ENCODE measurements at places on chromosomes 12 and 14. TPM values are rescaled to one million over a fixed set of nuclear protein-coding genes. Genes with fewer than 3 reads are reported as not detected.

- no peaks in the 10 kb centered on the region for H3K36me3 ChIP-seq
- no peak overlapping the region for H3K27ac ChIP-seq
- no peaks in the 10 kb centered on the region for H3K27me3 ChIP-seq
- H3K4me3 ChIP-seq = no peak overlapping the region
- H3K4me1 ChIP-seq = no peaks in the 10 kb centered on the region
These were observed 105.1 kb downstream of the TMTC3 start for GRCh38 chr12:88247241-88247643.

The SYNDIG1L gene
- polyA plus RNA-seq = 0.72 TPM

GRCh38 chr12:108814462-108815211 is 42.7 kb downstream of the SSH1 start:
- H3K27me3 ChIP-seq = no peaks in the 10 kb centered on the region
- no peak overlapping the region for H3K27ac ChIP-seq
- peaks cover 90% of the 10 kb centered on the region for H3K36me3 ChIP-seq
- no peak overlapping the region for H3K4me3 ChIP-seq
- DNase-seq = no peak

- no peaks in the 10 kb centered on the region for H3K36me3 ChIP-seq
- H3K27me3 ChIP-seq = no peaks in the 10 kb centered on the region
- H3K4me3 ChIP-seq = no peak overlapping the region
- no peak for DNase-seq
- H3K27ac ChIP-seq = no peak overlapping the region
These were observed 113.1 kb upstream of the OVCH1 start for GRCh38 chr12:29610473-29611170.

The CLEC4D gene
- polyA plus RNA-seq = 0.30 TPM

The IL26 gene
- polyA plus RNA-seq = not detected

The GMFB gene
- 67.2 TPM for polyA plus RNA-seq

GRCh38 chr12:73225941-73226340 is 953.8 kb downstream of the TRHDE start:
- no peaks in the 10 kb centered on the region for H3K4me1 ChIP-seq
- H3K27ac ChIP-seq = no peak overlapping the region
- no peaks in the 10 kb centered on the region for H3K36me3 ChIP-seq
- H3K27me3 ChIP-seq = no peaks in the 10 kb centered on the region
- DNase-seq = no peak

- peak overlapping the region; percentile 90 for H3K27ac ChIP-seq
- DNase-seq = no peak
- no peaks in the 10 kb centered on the region for H3K27me3 ChIP-seq
- peak overlapping the region; percentile 81 for H3K4me3 ChIP-seq
- peaks cover 65% of the 10 kb centered on the region for H3K4me1 ChIP-seq
These were observed 827 bp downstream of the ALDH2 start for GRCh38 chr12:111767362-111768158.

The SLC5A8 gene
- not detected for polyA plus RNA-seq

DNA sequence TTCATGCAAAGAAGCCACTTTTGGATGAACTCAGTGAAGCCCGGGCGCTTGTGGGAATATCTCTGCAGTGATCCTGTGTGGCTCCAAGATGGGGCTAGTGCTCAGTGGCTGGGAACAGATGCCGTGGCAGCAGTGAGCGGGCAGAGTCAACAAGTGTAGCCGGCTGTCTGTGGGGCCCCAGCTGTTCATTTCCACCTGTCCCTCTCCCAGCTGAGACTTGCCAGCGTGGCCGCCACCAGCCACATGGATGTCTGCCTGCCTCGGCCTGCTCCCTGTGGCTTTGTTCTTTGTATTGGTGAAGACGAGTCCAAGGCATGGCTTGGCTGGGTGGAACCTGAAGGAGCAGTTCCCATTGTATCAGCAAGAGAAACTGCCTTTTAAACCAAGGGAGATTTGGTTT is 77.3 kb downstream of the NOS1 start:
- H3K36me3 ChIP-seq = no peaks in the 10 kb centered on the region
- H3K27ac ChIP-seq = no peak overlapping the region
- no peaks in the 10 kb centered on the region for H3K4me1 ChIP-seq
- no peaks in the 10 kb centered on the region for H3K27me3 ChIP-seq

DNA sequence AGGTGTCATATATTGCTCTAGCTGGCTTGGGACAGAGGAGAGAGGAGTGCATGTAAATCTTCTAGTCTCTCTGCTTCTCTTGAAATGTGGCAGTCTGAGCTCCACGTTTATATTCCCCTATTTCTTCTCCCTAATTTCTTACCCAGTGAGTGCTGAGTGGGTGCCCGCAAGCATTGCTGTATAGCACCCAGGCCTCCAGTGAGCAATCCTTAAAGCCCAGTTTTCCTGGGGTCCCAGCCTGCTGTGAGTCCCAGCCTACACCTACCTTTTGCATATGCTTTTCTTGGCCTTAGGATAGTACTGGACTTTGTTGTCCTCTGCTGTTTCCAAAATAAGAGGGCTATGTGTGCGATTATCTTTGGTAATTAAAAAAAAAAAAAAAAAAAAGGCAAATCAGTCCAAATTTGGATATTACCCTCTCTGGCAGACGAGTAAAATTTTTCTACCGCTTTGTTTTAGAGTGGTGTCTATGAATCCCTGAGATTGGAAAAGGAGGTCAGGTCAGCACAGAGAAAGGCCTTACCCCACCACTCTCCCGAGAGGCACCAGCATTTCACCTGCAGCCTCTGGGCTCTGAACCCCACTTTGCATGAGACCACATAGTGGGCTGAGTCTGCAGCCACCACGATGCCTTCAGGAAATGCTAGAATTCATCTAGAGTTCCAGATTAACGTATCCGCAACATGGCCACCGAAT is 1.1 kb downstream of the MGST1 start:
- peak overlapping the region; percentile 56 for H3K4me3 ChIP-seq
- peak overlapping the region; percentile 85 for H3K27ac ChIP-seq

- H3K27ac ChIP-seq = no peak overlapping the region
- DNase-seq = no peak
- H3K36me3 ChIP-seq = no peaks in the 10 kb centered on the region
- H3K4me1 ChIP-seq = no peaks in the 10 kb centered on the region
These were observed 26.8 kb downstream of the PLBD1 start for GRCh38 chr12:14540801-14541462.

- no peaks in the 10 kb centered on the region for H3K4me1 ChIP-seq
- H3K27ac ChIP-seq = no peak overlapping the region
- DNase-seq = no peak
- no peak overlapping the region for H3K4me3 ChIP-seq
These were observed 400.8 kb upstream of the PRICKLE1 start for GRCh38 chr12:42990387-42990786.

- H3K4me3 ChIP-seq = no peak overlapping the region
- H3K27ac ChIP-seq = no peak overlapping the region
- DNase-seq = no peak
- H3K4me1 ChIP-seq = no peaks in the 10 kb centered on the region
- no peaks in the 10 kb centered on the region for H3K27me3 ChIP-seq
These were observed 13.5 kb downstream of the GCN1 start for GRCh38 chr12:120180975-120181374.

The RFX4 gene
- polyA plus RNA-seq = not detected

All from left lung (tissue), 14 donors.